ENCODE measurements at places on chromosomes 2 and 18. TPM values are rescaled to one million over a fixed set of nuclear protein-coding genes. Genes with fewer than 3 reads are reported as not detected.

COLEC11 gene
- not detected for polyA plus RNA-seq

REG1B gene
- polyA plus RNA-seq = not detected

WIPF1 gene
- polyA plus RNA-seq = 71.2 TPM

SULT1C4 gene
- not detected for polyA plus RNA-seq

NAT8 gene
- polyA plus RNA-seq = not detected

BOLL gene
- not detected for polyA plus RNA-seq

CIDEA gene
- polyA plus RNA-seq = not detected

SERPINB4 gene
- polyA plus RNA-seq = not detected

LGALSL gene
- polyA plus RNA-seq = 4.9 TPM

GRHL1 gene
- polyA plus RNA-seq = 0.50 TPM

TLX2 gene
- 3.8 TPM for polyA plus RNA-seq

Measured in GM12878 (cell line).